ENCODE measurements at places on chromosomes 7 and 10.

DNA sequence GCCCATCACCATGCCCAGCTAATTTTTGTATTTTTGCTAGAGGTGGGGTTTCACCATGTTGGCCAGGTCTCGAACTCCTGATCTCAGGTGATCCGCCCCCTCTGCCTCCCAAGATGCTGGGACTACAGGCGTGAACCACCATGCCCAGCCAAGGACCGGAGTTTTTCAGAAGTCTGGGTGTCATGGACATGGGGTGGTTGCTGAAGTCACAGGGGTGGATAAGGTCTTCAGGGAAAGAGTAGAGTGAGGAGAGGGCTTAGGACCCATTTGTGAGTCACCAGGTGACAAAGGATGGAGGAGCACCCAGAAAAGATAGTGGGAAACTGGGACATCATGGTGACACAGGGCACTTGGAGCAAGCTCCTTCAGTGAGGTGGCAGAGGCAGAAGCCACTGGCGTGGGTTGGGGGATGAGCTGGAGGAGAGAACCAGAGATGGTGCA, 2.8 kb upstream of the GPRIN2 start:
- DNase-seq = no peak

DNA sequence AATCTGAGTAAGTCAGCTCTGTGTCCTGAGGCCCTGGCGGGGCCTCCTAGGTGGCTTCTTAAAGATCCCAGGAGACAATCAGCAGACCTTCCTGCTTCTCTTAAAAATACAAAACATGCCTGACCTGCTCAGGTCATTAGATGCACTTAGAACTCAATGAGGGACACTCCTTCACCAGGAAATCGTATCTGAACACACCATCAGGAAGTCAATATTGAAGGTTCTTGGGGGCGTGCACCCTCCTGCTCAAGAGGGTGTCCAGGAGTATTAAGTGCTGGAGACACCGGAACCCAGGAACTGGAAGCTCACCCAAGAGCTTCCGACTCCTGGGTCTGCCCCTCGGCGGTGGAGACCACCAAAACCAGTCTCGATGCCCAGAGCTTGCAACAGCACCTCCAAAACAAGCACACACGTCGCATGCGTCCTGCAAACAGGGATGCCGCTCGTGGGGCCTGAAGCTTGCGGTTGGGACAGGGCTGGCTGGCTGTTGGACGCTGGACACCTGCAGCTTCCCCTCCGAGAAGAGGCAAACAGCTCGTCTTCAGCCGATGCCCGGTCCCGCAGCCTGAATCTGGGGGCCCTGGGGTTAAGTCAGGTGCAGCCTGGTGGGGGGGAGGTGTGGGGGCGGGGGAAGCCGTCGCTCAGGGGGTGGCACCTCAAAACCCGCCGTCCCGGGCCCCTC, 803 bp downstream of the RAPGEF5 start:
- peak; percentile 46 for DNase-seq

DNA sequence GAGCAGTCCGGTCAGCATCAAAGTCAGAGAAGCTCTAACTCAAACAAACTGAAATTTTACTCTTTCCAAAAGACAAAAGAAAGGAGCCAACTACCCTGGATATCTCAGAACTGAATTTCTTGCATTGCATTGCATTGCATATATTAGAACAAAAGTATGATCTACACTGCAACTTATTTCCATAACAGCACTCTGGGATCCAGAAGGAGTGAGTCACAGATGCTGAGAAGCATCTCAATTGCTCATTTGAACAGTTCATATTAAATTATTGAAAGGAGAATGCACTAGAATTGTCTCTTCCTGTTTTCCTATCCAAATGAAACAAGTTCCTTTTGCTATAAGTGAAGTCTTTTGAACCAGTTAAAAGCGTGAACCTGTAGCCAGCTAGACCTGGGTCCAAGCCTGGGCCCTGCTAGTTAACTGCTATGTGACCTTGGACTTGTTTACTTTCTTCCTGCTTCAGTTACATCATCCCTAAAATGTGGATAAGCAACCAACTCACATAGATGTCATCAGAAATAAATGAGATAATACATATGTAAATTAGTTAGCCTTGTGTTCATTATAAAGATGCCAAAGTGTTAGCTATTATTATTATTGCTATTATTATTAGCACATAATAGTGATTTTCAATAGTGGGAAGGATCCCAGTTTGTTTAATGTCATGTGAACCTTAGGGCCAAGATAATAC, 184.1 kb downstream of the CREB5 start:
- DNase-seq = no peak

- DNase-seq = no peak
Observed at GRCh38 chr10:11448190-11448544, 163.3 kb downstream of the USP6NL start.

DNA sequence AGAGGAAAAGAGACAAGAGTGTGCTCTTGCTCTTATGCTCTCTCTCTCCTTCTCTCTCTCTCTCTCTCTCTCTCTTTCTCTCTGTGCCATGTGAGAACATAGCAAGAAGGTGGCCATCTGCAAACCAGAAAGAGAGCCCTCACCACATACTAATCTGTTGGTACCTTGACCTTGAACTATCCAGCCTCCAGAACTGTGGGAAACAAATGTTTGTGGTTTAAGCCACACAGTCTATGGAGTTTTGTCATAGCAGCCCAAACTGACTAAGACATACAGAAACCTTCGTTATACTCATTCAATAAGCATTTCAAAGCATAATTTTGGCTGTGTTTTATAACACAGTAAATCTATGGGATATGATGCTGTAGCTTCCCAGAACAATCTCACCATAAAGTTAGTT, 56.4 kb upstream of the PLPP4 start:
- no peak for DNase-seq

DNA sequence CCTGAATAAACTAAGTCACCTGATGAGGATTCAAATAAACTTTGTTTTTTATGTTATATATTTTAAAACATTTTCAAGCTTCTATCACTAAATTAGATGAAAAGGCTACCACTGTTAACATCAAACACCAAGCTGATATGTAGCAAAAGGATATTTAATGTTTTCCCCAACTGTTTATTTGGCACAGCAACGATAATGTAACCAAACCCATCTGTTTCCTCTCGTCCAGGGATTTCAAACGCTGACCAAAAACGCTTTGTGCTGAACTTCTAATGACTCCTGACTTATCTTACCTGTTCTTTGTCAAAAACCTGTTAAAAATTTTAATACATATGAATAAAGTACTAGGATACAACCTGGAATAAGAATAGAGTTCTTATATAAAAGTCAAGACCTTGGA, 30.5 kb downstream of the DCLRE1A start:
- no peak for DNase-seq

- DNase-seq = no peak
Observed at GRCh38 chr10:7895699-7896090, 77.4 kb downstream of the TAF3 start.

GRCh38 chr7:129803546-129804081, 149.1 kb downstream of the UBE2H start:
- no peak for DNase-seq

GRCh38 chr7:66013938-66014337, 31.9 kb upstream of the GUSB start:
- peak; percentile 46 for DNase-seq

DNA sequence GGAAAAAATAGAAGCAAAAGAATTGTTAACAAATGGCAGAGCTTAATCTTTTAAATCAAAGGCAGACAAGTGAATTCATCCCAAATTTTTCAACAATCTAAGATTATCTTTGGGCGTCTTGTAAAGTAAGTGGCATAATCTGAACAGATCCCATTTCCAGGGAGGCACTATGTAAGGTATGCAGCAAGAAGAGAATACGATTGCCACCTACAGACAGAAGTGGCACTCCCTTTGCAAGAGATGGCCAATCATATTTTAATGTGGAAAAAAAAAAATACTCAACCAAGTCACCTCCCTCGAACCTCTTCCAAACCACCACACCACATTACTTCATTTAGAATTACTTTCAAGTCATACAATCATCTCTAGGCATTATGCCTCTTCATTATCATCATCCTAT, 4.0 kb downstream of the GFRA1 start:
- DNase-seq = no peak

- no peak for DNase-seq
Observed at GRCh38 chr7:98049034-98049433, 57.6 kb upstream of the LMTK2 start.

- DNase-seq = no peak
Observed at GRCh38 chr7:143385891-143386781, 5.0 kb downstream of the ZYX start.

Measured in GM12865 (cell line).